ENCODE measurements at places on chromosomes 11 and 22. TPM values are rescaled to one million over a fixed set of nuclear protein-coding genes. Genes with fewer than 3 reads are reported as not detected.

- no peak for DNase-seq
These were observed 17.6 kb upstream of the GAS2L1 start for GRCh38 chr22:29288837-29289236.

- DNase-seq: peak; percentile 31
These were observed 191.4 kb downstream of the LARGE1 start for GRCh38 chr22:33728847-33729246.

DNA sequence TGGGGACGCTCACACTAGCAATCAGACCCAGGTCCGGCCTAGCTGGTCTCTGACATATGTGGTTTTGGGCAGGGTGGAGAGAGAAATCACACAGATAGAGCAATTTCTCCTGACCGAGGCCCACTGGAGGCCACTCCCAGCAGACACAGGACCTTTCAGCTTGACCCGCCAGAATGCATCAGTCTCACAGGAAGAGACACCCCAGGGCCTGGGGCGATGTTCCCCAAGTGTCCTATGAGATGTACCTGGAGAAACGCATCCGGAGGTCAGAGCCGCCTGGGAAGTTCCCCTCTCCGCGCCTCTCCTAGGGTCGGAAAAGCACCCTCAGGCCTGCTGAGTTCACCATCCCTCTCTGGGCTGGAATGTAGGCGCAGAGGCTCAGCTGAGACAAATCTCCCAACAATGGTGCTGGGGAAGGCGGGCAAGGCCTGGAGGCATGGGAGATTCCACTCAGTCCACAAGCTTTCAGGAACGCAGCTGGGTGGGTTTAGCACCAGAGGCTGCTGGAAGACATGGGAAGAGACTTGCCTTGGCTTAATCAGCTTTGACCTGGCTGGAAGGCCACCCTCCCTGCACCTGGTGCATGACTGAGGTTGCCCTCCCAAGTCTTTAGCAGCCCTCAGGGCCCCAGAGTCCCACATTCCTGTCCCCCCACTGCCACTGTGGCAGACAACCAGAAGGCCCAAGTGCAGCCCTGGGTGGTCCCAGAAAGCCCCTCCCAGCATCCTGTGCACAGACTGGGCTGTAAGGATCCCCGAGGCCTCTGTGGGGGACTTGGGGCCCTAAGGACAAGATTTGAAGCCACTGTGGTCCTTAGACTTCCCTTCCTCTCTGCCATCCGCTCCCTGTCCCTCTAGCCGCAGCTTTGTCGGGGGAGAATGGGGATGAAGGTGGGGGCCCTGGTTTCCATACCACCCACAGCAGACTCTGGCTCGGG lies 57.5 kb downstream of the RTL6 start:
- no peak for DNase-seq

DNA sequence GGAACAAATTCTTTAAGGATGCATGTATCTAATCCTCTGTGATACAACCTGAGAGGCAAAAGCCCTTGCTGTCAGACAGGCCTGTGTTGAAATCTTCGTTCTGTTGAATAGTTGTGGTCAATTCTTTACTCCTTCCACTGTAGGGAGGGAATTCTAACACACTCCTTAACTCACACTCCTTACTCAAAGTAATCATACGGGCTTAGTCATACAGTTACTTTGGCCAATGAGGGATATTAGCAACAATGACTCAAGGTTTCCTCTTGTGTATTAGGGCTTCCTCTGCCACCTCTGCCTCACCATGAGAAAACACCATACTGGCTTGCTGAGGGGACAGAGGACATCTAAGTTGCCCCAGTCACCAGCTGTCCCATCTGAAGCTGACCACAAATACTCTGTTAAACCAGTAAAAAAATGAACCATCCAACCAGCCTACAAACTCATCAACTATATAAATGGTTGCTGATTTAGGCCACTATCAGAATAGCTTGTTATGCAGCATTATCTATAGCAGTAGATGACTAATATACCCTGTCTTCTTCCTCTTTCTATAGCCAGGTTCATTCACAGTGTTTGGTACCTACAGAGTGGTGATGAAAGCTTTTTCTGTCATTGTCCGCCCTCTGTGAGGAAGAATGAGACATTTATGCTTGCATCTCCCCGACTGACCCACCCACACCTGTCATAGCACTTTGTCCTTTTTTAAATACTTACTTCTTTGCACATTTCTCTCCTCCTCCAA lies 322.8 kb upstream of the SYN3 start:
- DNase-seq: no peak

DNA sequence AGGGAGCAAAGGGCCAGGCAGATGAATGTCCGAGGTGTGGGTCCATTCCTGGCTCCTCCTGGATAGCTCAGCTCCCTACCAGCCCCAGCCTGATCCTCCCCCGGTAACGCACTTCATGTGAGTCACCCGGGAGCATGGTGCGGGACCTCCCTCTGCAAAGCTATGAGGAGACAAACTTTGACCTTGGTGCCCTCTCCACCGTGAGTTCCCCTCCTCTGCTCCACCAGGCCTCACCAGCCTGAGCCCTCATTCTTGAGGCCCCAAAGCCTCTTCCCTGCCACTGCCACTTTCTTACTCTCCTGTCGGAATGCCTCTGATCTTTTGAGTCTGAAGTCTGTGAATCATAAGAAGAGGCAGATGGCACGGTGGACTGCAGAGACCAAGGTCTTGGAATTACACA lies 37.4 kb upstream of the CD82 start:
- no peak for DNase-seq

- peak; percentile 59 for DNase-seq
These were observed 16.9 kb upstream of the SPTY2D1 start for GRCh38 chr11:18650859-18651557.

GRCh38 chr11:11420191-11420898 lies 67.3 kb upstream of the CSNK2A3 start:
- DNase-seq: no peak

- DNase-seq: no peak
These were observed 70.9 kb downstream of the ZNRF3 start for GRCh38 chr22:28953976-28954880.

MEN1 gene
- 48.7 TPM for total RNA-seq

- no peak for DNase-seq
These were observed 1077.9 kb downstream of the DLG2 start for GRCh38 chr11:84549217-84549616.

- DNase-seq: peak; percentile 70
These were observed 725.0 kb downstream of the ETS1 start for GRCh38 chr11:127862406-127862805.

- no peak for DNase-seq
These were observed 10.8 kb downstream of the L3MBTL2 start for GRCh38 chr22:41215926-41216325.

DNA sequence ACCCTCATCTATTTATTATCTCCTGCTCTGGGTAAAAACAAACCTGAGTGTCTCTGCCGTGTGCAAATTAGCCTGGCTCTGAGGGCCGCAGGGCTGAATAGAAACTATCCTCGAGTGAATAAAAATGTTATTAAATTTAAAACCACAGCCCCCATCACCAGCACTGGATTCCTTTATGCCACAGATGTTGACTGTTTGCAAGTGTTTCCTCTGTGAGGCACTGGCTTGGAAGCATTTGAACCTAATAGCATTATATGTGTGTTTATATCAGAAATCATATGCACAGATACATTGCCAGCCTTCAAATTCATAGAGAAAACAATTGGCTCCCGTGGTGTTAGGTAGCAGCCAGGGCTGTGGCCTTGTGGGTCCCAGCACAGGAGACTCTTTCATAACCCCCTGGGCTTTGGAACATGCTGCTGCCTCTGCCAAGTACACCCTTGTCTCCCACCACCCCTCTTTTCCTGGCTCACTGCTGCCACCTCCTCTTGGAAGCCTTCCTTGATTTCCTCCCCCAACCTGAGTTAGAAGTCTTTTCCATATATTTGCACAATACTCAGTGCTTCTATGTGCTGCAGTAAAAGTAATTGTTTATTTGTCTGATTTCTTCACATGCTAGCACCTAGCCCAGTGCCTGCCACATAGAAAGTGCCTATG lies 294.4 kb downstream of the DDX10 start:
- peak; percentile 24 for DNase-seq

- no peak for DNase-seq
These were observed 58.6 kb downstream of the DDIAS start for GRCh38 chr11:82959987-82960778.

- no peak for DNase-seq
These were observed 458.3 kb downstream of the TBC1D22A start for GRCh38 chr22:47220752-47221151.

- peak; percentile 71 for DNase-seq
These were observed 753 bp downstream of the PRPF19 start for GRCh38 chr11:60905551-60906113.

- peak; percentile 65 for DNase-seq
These were observed 43.5 kb upstream of the MYEOV start for GRCh38 chr11:69250186-69251056.

- no peak for DNase-seq
These were observed 102.6 kb upstream of the LMO1 start for GRCh38 chr11:8366316-8366715.

DNA sequence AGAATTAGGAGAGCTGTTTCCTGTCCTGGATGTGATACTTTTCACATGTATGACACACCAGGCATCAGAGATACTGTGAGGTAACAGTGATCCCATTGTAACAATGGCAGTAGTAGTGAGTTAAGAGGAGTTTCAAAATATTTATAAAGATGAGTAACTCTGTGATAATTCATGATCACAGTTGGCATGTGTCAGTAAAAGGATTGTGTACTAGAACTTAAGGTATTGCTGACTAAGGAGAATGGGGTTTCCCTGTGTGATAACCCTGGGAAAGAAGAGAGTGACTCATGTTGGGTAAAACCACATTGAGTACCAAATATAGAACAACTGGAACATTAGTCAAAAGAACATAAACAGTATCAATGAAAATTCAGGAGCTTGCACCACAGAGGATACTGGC lies 22.9 kb upstream of the SLC5A1 start:
- DNase-seq: no peak

HEPHL1 gene
- total RNA-seq: not detected

FGF4 gene
- total RNA-seq: not detected

TMA7B gene
- not detected for total RNA-seq

- DNase-seq: no peak
These were observed 165.7 kb downstream of the COMMD9 start for GRCh38 chr11:36123336-36124101.

XKR3 gene
- not detected for total RNA-seq

SHISAL1 gene
- 0.94 TPM for total RNA-seq

GRCh38 chr22:36329254-36330078 lies 58.3 kb downstream of the MYH9 start:
- peak; percentile 95 for DNase-seq

GRCh38 chr22:35350539-35351503 lies 30.1 kb upstream of the HMOX1 start:
- peak; percentile 92 for DNase-seq

DNA sequence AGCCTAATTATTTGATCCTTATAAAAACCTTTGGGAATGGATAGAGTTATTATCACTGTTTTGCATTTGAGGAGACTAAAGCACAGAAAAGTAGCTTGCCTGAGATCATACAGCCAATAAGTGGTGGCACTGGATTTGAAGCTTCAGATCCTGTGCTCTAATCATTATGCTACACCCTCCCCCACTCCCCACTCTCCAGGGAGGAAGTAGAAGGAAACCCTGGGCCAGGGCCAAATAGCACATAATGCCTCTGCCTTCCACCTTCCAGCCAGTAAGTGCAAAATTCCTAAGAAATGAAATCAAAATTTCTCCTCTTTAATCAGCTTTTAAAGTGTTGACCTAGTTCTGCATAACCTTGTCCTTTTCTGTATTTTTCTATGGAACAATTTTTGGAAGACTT lies 61.6 kb downstream of the SIK2 start:
- DNase-seq: no peak

DNA sequence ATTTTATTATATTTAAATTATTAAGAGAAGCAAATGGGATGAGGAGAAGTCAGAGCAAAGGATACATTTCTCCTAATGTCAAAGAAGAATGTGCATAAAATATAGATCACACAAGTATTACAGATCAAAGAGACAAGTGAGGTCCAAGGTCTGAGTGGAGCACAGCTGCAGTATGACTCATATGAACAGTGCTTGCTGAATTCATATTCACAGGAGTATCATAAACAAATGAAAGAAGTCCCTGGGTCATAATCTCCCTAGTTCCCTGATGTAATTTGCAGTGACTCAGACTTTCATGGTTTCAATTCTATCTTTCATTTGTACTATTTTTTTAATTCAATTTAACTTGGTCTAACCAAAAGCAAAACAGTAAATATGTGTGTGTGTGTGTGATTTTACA lies 499.0 kb upstream of the CCDC179 start:
- DNase-seq: peak; percentile 3

MS4A12 gene
- total RNA-seq: not detected

DNA sequence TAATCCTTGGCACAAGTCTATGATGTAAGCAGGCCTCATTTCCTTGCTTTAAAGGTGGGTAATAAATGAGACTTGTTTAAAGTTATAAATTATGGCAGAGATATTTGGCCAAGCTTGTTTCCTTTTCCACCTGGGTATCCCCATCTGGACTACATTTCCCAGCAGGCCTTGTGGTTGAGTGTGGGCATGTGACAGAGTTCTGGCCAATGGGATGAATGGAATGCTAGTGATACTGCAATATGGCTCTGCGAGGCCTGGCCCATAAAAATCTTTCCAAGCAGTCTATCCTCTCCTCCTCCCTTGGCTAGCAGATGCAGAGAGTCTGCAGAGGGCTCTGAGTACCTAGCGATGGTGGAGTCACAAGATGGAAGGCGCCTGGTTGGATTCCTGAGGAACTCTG lies 102.5 kb downstream of the TIMP3 start:
- peak; percentile 48 for DNase-seq

DNA sequence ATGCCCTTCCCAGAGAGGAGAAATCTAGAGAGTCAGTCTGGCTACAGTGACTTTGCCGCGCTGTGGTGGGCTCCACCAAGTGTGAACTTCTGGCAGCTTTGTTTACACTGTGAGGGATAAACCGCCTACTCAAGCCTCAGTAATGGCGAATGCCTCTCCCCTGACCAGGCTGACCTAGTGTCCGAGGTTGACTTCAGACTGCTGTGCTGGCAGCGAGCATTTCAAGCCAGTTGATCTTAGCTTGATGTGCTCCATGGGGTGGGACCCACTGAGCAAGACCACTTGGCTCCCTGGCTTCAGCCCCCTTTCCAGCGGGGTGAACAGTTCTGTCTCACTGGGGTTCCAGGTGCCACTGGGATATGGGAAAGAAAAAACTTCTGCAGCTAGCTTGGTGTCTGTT lies 38.6 kb upstream of the PTH start:
- no peak for DNase-seq

SCUBE2 gene
- total RNA-seq: not detected

DUSP8 gene
- total RNA-seq: 2.6 TPM

- DNase-seq: no peak
These were observed 155.2 kb downstream of the BBOX1 start for GRCh38 chr11:27195837-27196202.

DNA sequence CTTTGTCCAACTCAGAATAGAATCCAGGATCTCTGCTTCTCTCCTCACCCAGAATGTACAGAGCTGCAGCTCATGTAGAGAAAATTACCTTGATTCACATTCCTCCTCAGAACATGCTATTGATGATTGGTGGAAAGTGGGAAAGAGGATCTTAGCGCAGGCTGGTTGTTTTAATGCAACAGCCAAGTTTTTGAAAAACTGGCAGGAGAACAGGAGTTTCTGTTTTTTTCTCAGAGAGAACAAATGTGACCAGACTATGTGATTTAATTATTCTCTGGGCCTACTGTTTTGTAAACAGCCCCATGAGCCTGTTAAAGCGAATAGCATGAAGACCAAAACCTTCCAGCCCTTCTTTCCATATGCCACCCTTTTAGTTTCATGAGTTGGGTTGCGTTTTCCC lies 19.1 kb upstream of the IL18BP start:
- DNase-seq: no peak

ASCC2 gene
- 39.9 TPM for total RNA-seq
